Gastrocnemius medialis (tissue), 4 donors: ENCODE measurements at places on chromosomes 2 and 18.

DNA sequence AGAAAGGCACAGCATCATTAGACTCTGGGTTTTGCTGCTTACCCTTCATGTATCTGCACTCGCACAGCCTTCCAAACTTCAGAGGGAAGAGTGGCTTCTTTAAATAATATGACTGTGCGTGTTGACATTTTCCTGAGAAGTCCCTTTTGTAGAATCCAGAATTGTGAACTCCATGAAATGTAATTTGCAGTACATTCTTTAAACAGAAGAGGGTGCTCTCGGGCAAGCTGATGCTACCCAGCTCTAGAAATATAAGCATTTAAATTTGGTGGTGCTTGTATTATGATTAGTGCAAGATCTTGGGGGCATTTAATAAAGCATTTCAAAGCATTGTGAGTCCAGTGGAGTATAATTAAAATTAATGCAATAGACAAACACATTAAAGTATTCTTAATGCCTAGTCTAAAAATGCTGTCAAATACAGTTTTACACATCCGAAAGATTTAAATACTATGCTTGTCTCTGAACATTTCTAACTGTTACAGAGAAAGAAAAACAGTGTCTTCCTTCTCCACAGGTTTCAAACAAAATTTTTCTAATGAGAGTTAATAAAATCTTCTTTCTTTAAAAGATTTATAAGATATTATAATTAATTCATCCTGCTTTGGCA, 17.3 kb upstream of the GTF2A1L start:
- DNase-seq, result no peak

DNA sequence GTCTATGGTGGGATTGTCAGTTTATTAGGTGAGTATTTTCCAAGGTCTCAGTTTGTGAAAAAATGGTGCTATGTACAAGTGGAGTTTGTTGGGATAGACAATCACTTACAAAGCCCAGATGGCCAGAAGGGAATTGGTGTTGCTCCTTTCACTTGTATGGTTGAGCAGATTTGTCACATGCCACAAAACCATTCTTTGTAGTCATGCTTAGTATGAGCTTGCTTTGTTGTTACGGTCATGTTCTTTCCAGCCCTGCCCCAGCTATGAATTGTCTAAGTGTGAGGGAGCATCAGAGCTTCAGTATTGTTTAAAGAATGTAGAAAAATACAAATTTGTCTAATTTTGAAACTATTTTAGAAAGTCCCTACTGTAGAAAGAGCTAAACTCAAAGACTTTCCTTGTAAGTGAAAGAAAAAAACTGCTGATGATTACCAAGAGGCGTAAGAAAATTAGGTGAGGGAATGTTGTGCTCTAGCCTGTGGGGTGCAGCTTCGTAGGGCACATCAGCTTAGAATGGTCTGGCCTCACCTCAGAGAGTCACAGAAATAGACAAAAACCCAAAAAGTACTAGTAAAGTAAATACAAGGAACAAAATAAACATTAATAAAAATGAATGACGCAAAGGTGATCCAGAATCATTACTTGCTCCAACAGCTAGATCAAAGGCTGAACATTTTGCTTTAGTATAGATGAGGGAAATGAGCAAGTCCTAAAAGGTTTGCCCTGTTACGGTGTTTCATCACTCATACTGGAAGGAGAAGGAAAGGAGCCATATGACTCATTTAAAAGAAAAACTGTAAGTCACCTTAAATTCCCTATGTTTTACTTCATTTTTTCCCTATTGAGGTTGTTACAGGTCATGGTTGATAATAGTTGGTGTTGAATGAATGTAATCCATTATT, 9.2 kb downstream of the TGIF1 start:
- DNase-seq, result no peak

- DNase-seq, result no peak
These were observed 63.0 kb downstream of the GLI2 start for GRCh38 chr2:120798567-120799247.

- DNase-seq, result no peak
These were observed 83.6 kb downstream of the TRABD2A start for GRCh38 chr2:84797271-84797670.

DNA sequence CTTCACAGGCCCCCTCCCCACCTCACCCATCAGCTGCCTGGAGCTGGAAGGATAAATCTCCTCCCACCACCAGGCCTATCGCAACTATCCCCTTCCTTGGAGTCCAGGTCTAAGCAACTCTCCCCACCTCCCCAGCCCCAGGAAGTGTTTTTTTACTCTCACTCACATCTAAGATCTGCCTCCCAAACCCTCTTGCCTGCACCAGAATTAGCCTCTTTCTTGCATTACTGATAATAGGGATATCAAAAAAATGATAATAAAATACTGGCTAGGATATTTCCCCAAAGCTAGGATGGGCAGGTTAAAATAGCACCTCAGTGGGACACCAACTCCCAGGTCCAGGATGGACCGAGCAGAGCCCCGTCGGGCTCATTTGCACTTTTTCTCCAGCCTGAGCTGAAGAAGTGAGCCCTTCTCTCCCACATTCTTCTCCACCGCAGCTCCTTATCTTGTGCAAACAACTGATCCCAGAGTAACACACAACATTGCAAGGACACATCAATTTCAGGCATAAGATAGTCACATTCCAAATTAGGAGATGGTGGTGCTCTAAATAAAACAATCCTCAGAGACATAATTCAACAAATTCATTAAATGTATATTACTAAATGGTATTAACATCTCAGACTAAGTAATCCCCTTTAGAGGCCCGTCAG, 17.7 kb upstream of the CIB4 start:
- DNase-seq, result no peak
